ENCODE measurements at places on chromosomes 4 and X. TPM values are rescaled to one million over a fixed set of nuclear protein-coding genes. Genes with fewer than 3 reads are reported as not detected.

The TMPRSS11F gene
- not detected for polyA plus RNA-seq

The SSX4 gene
- not detected for polyA plus RNA-seq

The XAGE1A gene
- not detected for polyA plus RNA-seq

The AWAT2 gene
- polyA plus RNA-seq = not detected

The ELOVL6 gene
- polyA plus RNA-seq = 7.4 TPM

The ENPP6 gene
- 11.6 TPM for polyA plus RNA-seq

The RBM46 gene
- polyA plus RNA-seq = 0.22 TPM

The GPC4 gene
- 98.8 TPM for polyA plus RNA-seq

DNA sequence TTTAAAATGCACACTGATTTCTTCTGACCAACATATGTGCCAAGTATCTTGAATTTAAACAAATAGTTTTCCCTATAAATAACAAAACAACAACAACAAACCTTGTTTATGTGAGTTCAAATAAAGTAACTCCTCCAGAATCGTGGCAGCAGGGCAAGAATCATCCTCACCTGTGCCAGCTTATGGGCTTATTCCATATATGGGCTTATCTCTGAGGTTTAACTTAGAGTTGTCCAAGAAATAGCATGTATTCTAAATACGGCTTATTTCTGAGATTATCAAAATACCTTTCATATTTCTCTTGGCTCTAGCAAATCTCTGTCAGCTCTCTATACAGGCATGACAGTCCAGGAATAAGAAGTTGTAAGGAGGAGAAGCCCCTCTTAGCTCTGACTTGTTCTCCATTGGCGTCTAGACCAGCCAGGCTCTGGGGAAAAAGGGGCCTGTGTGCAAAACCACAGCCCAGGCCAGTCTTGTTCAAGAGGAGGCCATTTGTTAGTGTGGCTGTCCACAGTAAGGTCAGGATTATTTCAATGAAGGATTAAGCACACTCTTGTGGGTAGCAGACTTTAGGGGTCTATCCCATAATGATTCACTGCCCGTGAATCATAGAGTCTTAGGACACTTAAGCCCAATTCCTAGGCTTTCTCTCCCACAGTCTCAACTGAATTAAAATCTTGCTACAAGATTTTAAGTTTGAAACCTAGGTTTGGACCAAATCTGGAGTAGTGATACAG, 63.2 kb downstream of the FRAS1 start:
- no peak for DNase-seq

DNA sequence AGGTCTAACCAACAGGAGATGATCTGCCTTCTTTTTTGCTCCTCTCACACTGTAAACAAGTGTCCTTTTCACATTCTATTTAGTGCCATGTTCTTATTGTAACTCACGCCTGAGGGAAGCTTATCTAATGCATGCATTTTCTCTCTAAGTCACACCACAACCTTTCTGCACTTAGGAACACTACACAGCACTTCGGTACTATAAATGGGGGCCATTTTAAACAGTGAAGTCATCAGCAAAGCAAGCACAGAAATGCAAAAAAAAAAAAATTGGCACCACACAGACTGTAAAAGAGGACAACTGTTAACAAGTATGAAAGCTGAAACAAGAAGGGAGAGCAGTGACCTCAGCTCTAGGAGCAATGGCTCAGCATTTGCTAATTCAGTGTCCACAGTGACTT, 45.2 kb downstream of the PRSS12 start:
- DNase-seq = no peak

DNA sequence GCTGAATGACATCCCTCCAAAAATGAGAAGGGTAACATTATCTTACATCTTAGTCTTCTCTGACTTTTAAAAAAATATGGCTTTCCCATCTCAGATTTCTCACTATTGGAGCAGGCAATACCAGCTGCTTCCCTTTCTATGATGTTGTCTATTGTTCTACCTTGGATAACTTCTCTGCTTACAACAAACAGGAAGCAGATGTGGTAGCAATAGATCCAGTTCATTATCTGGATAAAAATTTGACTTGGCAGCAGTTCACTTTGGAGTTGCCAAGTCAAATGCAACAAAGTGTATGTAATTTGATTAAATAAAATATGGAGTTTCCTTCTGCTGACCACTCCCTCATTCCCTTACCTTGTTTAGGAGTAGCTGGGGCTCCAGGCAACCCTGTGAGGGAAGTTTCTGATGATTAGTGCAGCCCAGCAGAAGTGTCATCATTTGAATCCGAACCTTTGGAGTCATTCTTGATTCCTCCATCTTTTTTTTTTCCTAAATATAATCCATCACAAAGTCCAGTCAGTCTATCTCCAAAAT, 72.0 kb upstream of the GPRIN3 start:
- DNase-seq = peak; percentile 7

- no peak for DNase-seq
These were observed 174.6 kb downstream of the SOWAHB start for GRCh38 chr4:76723373-76723772.

GRCh38 chrX:119817130-119817690, 25.8 kb upstream of the RPL39 start:
- no peak for DNase-seq

DNA sequence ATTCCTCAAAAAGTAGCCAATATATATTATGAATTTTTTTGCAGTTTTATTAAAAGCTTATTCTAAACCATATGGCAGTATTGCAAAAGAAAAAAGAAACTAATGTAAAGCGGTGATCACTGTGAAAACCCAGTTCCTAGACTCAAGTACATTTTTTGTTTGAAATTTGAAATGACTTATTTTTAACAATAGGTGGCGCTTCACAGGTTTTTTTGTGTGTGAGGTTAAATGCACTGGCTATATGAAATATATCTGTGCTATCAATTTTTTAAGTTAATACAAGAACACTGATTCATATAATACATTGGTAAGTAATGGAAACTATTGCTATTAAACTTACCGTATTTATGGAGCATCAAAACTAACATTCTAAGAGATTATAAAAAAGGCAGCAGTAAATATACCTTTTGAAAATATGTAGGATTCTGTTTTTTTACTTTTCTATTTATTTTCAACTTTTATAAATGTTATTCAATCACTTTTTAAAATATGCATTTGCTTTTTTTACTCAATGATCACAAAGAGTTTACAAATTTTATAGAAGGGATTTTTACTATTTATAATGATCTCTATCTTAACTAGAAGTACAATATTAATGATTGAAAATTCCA, 5.6 kb upstream of the SPRY1 start:
- no peak for DNase-seq

DNA sequence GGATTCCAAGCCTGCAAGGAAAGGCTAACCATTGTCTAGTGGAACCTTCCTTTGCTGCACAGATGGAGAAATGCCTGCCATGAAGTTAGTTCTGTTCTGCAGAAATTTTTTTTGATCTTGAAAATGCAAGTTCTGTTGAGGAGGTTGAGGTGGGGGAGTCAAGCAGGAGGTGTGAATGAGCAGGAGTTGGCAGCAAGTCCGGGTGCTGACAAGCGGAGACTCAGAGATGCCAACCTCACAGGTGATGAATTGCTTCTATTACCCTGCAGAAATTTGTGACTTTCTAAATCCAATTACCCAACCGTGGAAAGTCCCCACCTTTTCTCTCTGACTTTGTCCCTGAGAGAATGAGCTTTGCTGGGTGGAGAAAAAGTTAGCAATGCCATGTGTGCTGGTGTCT, 350.1 kb downstream of the DHRSX start:
- no peak for DNase-seq

DNA sequence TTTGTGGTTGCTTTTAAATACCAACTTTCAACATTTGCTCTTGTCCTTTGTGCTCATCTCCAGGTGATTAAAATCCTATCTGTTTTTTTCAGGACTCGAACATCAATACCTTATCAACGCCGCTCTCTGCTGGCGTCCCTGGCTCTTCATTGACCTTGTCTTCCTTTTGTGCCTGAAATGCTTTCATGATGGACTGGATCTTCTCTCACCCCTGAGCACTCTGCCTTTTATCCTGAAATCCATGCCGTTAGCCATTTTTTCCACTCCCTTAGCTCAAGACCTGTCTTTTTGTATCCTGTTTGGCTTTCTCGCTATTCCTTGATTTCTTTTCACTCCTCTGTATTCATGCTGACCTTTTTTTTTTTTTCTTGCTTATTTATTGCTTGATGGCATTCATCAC, 549.5 kb upstream of the CPEB2 start:
- no peak for DNase-seq

DNA sequence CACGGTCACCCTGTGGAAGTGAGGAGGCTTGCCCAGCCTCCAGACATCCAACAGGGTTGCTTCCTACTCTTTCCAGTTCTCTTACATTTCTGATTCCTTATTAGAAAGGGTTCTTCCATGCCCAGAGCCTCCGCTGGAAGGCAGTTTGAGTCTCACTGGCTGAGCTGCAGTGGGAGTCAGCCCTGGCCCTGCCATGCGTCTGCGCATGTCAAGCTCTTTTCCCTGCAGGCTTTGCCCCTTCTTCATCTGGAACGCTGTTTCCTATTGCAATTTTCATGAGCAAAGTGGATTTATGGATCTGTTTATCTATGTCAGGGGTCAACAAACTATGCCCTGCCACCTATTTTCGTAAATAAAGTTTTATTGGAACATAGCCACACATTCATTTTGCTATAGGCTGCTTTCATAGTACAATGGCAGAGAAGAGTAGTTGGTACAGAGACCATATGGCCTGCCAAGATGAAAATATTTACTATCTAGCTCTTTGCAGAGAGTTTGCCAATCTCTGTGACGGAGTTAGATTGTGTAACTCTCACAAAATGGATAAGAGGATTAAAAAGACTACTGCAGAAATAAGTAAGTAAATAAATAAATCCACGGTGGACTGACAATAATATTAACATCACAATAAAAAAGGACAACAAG, 3.9 kb upstream of the CHRNA9 start:
- no peak for DNase-seq

DNA sequence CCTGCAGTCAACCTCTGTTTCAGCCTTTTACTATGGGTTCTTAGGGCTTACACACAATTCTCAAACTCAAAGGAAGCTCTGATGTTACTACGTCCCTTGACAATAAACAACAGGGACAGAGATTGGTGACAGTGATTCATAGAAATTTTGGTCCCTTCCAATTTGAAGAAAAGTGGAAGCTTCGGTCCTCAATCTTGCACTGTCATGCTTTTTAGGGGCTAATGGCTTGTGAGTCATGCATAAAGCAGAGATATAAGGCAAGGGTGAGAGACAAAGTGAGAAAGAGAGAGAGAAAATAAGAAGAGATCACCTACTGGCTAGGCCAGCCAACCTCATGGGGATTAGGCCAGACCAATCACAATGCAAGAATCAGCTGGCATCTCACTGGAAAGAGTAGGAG, 63.2 kb upstream of the STARD8 start:
- DNase-seq = no peak

- DNase-seq = no peak
These were observed 102.1 kb downstream of the ANOS1 start for GRCh38 chrX:8629871-8630270.

- no peak for DNase-seq
These were observed 183.2 kb downstream of the RAP1GDS1 start for GRCh38 chr4:98444371-98444770.

GRCh38 chr4:19492606-19493005, 759.1 kb upstream of the SLIT2 start:
- DNase-seq = no peak

DNA sequence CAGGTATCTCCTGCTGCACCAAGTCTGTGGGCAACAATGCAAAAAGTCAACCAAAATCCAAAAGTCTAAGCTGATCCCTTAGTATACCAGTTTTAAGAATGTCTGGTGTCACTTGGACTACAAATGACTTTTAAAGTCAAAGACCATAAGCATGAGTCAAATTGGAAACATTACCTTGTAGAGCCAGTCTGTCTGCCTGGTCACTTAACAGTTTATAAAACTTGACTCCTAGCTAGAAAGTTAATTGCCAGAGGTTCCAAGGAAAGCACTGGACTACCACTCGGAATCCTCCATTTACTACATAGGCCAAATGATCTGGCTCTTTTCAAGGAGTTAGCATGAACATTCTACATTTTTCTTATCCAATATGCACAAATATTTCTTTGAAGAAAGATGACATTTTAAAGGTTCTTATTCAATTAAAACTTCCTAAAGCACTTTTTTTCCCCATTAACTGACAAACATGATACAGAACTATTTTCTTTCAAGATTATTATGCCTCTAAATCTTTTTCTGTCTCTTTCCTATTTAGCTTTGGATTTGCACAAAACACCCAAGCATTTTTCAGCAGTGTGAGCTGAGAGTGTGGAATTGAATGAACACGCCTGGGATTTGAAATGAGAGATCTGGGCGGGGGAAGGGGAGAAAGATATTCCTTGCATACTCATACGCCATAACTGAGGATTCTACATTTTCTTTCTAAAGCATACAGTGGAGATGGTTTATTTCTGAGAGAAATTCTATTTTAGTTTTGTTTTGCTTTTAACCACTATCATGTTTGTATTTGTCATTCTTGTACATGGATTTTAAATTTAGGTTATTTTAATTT, 188.4 kb downstream of the SHROOM3 start:
- no peak for DNase-seq

DNA sequence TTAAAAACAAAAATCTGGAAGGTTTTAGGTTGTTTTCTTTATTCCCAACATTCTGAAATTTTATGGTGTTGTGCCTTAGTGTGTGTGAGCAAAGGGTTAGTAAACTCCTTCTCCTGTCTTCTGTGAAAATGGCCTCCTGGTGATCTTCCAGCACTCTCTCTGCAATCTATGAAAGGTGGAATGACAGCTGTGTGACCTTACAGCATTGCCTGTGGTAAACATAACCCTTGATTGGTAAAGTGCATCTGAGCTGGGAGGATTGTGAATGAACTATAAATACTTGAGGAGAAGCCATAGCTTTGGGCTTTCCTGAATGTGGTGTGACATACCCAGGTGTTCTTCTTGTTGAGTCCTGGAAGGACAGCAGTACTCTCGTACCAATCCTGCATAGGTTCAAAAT, 10.0 kb downstream of the ART3 start:
- DNase-seq = no peak

- DNase-seq = no peak
These were observed 248.9 kb downstream of the SCFD2 start for GRCh38 chr4:53116954-53117353.

GRCh38 chr4:165059386-165059785, 5.7 kb downstream of the TRIM75 start:
- no peak for DNase-seq

GRCh38 chr4:40046311-40046980, 10.2 kb upstream of the N4BP2 start:
- peak; percentile 15 for DNase-seq

GRCh38 chr4:186755550-186756519, 32.2 kb upstream of the FAT1 start:
- DNase-seq = no peak

GRCh38 chr4:81380437-81380836, 91.3 kb downstream of the RASGEF1B start:
- no peak for DNase-seq

All from hindlimb muscle (tissue), 1 donor.